Type B pancreatic cell (in vitro differentiated cells): ENCODE measurements at places on chromosomes 2 and 18. TPM values are rescaled to one million over a fixed set of nuclear protein-coding genes. Genes with fewer than 3 reads are reported as not detected.
A peak's percentile ranks its signal among the peaks of the same experiment; 100 is the strongest.

DNA sequence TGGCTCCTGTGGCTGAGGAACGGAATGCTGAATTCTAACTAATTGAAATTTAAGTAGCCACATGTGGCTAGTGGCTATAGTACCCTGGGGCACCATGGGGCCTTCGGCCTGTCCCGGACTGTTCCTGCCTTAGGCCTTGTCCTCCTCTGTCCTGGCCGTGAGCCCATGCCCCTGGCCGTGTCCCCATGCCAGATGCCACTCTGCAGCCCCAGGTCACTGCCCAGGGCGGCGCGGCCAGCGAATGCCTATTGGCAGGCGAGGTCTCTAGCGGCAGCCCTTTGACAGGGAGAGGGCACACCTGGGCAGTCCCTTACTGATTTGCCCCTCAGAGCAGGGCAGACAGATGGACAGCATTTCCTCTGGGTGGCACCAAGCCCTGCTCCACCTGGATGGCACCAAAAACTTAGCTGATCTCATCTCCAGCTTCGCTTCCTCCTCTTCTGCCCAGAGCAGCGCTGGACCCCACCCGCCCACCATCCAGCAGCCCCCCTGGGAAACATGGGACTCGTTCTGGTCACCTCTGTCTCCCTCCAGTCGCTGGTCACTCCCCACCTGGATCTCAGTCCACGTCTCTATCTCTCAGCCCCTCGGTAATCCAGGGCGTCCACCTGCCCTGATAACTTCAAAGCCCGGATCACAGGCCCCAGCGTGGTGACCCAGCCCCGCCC lies 1.1 kb upstream of the DGKD start:
- H3K36me3 ChIP-seq = peaks cover 9% of the 10 kb centered on the region
- H3K4me1 ChIP-seq = peaks cover 44% of the 10 kb centered on the region
- peak overlapping the region; percentile 84 for H3K27ac ChIP-seq
- peaks cover 55% of the 10 kb centered on the region for H3K27me3 ChIP-seq
- peak overlapping the region; percentile 95 for H3K4me3 ChIP-seq

DNA sequence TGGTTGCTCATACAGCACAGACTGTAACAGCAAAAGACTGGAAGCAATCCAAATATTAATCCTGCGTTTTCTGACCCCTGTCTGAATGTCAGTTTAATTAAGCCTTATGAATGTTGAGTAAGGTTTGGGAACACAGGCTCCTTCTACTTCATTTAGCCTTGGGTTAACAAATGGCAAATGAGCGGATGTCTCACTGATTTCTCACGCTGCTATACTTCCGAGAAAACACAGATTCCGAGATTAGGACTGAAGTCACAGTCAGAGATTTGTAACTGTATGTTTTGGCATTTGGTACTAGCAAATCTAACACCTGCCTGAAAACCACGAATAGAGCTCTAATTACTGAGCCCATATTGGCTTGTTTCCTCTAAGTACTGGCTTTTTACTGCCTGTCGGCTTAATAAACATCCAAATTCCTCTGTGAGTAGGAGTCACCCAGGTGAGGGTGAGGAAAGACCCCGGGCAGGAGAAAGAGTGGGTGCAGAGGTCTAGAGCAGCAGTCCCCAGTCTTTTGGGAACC lies 10.6 kb downstream of the MC5R start:
- H3K4me1 ChIP-seq = no peaks in the 10 kb centered on the region
- H3K36me3 ChIP-seq = no peaks in the 10 kb centered on the region
- H3K4me3 ChIP-seq = no peak overlapping the region
- no peak for DNase-seq
- H3K27me3 ChIP-seq = peaks cover 15% of the 10 kb centered on the region

DNA sequence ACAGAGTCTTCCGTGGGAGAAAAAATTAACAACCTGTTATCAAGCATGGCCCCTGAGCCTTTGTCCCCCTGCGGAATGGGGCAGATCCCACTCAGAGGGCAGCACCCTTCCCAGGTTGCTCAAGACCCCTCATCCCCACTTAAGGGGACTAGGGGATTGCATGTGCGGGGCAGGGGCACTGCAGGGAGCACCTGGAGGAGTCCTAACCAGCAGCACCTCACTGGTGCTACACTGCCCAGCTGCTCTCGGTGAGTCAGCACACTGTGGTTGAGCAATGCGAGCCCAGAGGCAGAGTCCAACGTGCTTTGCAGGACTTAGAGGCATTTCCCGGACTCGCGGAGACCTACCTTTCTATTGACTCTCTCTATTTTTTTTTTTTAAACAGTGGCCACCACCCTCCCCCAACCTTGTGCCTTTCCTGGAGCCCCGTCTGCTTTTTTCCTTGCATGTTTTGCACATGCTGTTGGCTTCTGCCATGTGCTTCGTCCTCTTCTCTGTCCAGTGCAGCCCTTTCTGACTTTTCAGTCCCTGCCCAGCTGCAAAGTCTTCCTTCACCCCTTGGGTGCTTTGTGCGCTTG lies 74.0 kb downstream of the IL1R2 start:
- H3K27ac ChIP-seq = peak overlapping the region; percentile 74
- H3K4me1 ChIP-seq = peaks cover 38% of the 10 kb centered on the region
- H3K36me3 ChIP-seq = no peaks in the 10 kb centered on the region
- no peaks in the 10 kb centered on the region for H3K27me3 ChIP-seq
- DNase-seq = no peak

GRCh38 chr2:109633284-109633961 lies 19.3 kb downstream of the SOWAHC start:
- H3K36me3 ChIP-seq = no peaks in the 10 kb centered on the region
- peaks cover 5% of the 10 kb centered on the region for H3K4me1 ChIP-seq
- H3K27me3 ChIP-seq = no peaks in the 10 kb centered on the region
- DNase-seq = no peak
- no peak overlapping the region for H3K4me3 ChIP-seq

Gene RUFY4
- total RNA-seq = not detected in 2 replicates

Gene ACKR3
- 43.6 and 44.6 TPM in 2 replicates for total RNA-seq

Gene LAMA1
- total RNA-seq = 59.3 and 75.0 TPM in 2 replicates

Gene SETBP1
- total RNA-seq = 17.3 and 62.7 TPM in 2 replicates

Gene PPP1R7
- 50.7 and 52.4 TPM in 2 replicates for total RNA-seq
